Activated naive CD4-positive, alpha-beta T cell treated with anti-CD3 and anti-CD28 coated beads, Interleukin-2, amount 50 U/mL, for 72 hours (primary cell): ENCODE measurements at places on chromosomes 3 and 15. TPM values are rescaled to one million over a fixed set of nuclear protein-coding genes. Genes with fewer than 3 reads are reported as not detected.

GRCh38 chr15:89662893-89663626, 7.8 kb upstream of the KIF7 start:
- no peak for DNase-seq

GRCh38 chr15:64738226-64739095, 36.9 kb downstream of the RBPMS2 start:
- DNase-seq = no peak

- DNase-seq = no peak
Observed at GRCh38 chr15:31396881-31397560, 70.4 kb downstream of the KLF13 start.

GRCh38 chr3:10968401-10968800, 24.1 kb upstream of the SLC6A1 start:
- DNase-seq = no peak

GRCh38 chr3:183711516-183711915, 13.9 kb downstream of the YEATS2 start:
- DNase-seq = no peak

DNA sequence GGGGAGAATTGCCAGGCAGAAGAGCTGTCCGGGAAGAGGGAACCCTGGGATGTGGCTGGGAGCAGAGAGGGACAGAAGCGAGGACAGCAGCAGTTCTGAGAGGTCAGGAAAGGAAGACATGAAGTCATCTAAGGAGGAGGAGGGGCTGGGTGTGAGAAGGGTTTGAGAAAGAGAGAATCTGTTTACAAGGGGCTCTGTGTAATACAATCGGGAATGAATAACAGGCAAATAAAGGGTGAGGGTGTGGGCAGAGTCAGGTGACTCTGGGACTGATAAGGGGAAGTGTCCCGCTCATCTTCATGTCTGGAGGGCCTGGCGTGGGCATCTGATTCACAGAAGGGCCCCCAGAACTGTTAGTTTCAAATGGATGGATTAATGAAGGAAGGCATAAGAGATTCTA, 191.3 kb downstream of the XXYLT1 start:
- no peak for DNase-seq

GRCh38 chr15:94028809-94029208, 202.6 kb upstream of the MCTP2 start:
- DNase-seq = no peak

DNA sequence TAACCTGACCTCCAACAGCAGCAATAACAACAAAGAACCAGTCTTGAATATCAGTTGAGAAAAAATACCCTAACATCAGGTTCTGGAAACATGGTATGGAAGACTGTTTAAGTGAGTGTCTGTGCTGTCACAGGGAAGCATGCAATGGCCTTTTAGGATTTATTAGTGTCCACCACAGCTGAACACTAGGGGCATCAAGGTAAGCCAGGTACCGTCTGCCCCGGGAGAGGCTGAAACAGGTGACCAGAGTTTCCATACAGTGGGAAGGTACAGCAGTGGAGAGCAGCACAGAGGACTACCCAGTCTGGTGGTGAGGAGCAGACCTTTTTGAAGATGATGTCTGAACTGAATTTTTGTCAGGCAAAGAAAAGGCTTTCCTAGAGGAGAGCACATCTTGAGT, 18.4 kb downstream of the ZDHHC23 start:
- no peak for DNase-seq

- DNase-seq = no peak
Observed at GRCh38 chr15:31013863-31014607, 22.6 kb upstream of the MTMR10 start.

DNA sequence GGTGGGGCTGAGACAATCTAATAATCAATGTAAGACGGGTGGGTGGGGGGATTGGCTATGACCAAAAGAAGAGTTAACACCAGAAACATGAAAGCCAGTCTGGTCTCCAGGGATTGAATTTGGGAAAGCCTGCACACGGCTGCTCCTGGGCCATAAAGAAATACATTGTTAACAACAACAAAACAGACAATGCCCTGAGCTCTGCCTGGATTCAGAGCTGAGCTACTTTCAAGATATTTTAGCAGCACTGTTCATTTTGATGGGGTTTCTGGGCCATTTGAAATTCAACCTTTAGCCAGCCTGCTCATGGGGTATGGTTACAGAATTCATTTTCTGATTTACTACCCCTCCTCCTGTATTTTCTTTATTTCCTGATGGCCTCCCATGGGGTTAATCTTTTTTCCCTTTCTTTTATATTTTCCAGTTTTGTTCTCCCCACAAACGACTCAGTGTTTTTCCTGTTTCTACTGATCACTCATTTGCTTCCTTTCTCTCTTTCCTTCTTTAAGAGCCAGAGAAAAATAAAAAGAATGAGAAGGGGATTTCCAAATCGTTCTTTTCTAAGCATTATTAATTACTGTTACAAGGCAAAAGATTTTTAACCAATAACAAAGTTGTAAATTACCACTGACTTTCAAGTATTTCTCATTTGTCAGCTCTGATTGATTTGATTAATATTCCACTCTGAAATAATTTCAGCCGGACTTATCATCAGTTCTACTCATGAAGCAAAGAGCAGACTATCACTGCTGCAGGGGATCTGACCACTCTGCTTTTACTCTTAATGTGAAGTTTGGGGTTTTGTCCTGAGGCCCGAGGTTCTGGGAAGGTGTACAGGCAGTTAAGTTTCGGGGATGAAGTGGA, 19.6 kb downstream of the NR2F2 start:
- DNase-seq = no peak

DNA sequence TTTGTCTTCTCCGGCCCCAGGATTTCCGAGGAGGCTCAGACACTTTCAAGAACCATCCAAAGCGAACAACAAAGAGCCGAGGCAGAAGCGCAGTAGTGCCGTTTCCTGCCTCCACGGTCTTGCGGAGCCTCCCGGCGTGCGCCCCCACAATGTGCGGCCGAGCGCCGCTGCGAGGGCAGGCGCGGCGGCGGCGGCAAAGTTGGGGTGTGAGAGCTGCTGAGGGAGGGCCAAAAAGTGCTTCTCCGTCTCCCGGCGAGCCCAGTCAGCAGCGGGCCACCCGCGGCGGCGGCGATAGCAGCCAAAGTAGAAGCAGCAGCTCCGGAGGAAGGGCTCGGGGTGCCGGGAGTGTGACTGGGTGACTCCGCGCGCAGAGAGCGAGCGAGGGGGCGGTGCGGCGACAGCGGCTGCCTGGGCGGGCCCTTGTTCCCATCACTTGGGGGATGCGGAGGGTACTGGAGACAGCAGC, 749.1 kb downstream of the ROBO1 start:
- DNase-seq = no peak

DNA sequence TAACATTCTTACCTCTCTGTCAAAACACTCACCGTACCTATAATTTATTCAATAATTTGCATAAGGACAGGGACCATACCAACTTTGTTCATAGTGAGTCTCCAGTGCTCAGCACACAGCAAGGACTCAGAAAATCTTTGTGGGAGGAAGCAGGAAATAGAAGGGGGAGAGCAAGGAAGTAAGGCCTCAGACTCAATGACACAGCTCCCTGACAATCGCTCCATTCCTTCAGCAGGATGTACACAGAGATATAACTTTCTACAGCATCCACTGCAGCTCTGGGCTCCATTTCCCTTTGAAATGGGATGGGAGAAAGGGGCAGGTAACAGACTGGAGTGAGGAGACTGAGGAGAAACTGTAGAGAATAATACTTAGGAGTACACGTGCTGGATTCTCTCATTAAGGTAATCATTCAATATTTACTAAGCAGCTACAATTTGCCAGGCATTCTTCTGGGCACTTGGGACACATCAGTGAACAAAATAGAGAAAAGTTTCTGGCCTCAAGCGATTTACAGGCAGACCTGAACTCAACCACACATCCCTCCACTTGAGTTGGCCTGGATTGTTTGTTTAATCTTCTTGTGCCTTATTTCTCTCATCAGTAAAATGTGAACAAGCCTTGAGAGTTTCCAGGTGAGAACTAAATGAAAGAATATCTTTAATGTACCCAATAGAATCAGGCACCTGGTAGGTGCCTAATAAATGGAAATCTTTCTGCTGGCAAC, 330.3 kb upstream of the THBS1 start:
- DNase-seq = no peak

DNA sequence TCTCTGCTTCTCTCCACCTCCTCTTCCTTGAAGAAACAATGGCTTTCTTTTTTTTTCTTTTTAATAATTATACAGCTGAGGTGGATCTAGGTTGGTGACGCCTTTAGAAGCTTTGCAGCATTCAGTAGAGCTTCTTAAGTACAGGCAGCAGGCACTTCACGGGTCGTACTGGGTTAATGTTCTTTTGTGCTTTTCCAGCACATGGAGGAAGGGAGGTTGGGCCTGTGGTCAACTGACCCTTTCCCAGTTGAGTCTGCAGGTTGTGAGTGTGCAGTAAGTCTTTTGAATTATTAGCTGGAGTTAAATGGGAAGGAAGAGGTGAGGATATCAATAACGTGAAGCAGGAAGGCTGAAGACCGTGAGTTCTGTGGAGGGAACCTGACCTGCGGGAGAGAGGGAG, 7.0 kb downstream of the TRAK1 start:
- no peak for DNase-seq

DNA sequence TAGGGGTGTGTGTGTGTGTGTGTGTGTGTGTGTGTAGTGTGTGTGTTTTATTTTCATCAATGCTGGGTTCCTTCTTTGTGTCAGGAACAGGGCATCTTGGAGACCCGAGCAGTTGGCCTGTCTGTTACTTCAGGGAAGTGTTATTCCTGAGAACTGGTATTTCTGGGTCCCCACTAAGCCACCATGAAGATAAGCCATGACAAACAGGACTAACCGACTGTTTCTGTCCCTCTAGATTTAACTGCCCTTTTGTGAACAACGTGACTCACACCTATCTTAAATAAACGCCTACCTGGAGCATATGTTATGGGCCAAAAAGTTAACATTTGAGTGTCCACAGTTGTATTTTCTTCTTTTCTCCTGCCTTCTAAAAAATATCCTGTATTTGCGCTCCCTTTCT, 19.5 kb downstream of the SIDT1 start:
- DNase-seq = no peak

DNA sequence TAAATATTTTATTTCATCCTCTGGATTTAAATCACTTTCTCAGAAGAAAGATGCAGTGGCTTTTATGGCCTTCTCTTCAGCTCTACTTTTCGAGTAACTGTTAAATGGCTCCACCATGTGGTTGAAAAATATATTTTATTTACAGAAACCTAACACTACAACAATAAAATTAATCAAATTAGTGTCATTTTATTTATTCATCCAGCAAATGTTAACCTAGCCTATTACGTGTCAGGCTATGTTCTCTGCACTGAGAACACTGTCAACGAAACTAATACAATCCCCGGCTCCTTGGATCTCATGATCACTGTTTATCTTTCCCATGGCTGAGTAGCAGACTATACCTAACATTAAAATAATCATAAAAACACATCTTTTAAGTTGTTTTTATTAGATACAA, 148.0 kb upstream of the OSTN start:
- DNase-seq = no peak

DNA sequence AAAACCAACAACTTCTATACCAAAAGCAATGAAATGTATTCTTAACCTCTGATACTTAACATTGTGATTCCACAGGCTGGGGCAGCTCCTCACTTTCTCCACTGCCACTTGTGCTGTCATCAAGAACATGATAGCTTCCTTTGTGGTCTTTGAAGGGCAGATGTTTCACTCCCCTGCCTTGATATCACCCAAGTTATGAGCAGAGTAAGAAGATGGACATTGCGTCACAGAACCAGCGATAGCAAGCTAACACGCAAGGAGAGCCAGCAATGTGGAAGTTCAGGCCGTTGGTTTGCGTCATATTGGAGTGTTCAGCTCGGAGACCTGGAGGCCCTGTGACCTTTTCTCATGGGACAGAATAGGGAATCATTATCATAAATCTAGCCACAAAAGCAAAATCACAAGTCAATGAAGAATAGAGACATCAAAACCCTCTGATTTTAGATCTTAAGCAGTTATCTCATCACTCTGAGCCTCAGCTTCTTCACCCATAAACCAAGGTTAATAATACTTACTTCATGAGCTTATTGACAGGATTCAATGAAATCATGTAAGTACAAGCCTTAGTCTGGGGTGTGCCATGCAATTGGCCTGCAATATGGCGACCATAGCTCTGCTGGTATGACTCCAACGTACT, 183.8 kb upstream of the THBS1 start:
- DNase-seq = no peak

DNA sequence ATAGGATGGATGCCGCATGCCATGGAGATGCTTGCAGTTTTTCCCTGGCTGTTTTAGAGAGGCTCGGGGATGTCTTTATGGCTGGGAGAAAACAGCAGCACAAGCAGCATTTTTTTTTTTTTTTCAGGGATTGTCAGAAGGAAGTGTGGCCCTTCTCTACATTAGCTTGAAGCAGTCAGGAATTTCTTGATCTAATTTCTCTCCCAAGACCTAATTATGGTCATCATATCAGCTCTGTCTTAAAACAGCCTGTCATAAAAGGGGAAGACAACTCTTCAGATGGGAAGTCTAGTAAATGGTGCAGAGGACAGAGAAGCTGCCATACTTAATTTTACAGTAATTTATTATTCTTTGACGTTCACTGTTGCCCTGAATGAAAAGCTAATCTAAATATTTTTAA, 44.5 kb downstream of the EAF1 start:
- DNase-seq = no peak

GRCh38 chr15:25378501-25378901, 60.3 kb downstream of the UBE3A start:
- no peak for DNase-seq

GRCh38 chr3:66910266-66911055, 87.6 kb upstream of the KBTBD8 start:
- DNase-seq = no peak

DNA sequence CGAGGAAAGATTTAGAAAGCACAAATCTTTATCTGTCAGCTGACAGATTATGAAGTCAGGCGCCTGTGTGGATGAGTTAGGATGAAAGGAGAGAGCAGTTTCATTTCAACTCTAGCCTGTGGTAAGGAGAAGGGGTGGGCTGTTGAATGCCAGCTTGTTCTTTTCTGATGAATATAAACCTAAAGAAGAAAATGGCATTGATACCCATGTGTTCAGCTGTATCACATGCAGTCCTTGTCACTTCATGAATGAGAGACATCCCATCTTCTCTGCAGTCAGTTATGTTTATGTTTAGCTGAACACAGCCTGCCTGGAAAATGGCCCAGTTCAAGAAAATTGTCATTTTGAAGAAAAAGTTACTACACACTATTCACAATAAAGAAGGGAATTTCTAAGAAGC, 345.7 kb upstream of the RBMS3 start:
- DNase-seq = no peak

- DNase-seq = no peak
Observed at GRCh38 chr15:50778086-50778485, 12.6 kb upstream of the SPPL2A start.

- DNase-seq = no peak
Observed at GRCh38 chr3:26084629-26085028, 294.7 kb downstream of the OXSM start.

GRCh38 chr15:83380682-83381081, 66.5 kb upstream of the SH3GL3 start:
- DNase-seq = no peak

GRCh38 chr3:185979721-185980121, 41.9 kb upstream of the TRA2B start:
- DNase-seq = no peak

- no peak for DNase-seq
Observed at GRCh38 chr3:187209491-187209890, 12.2 kb downstream of the RTP1 start.

CLDN16 gene
- total RNA-seq = not detected

ZBBX gene
- total RNA-seq = not detected

GPR156 gene
- not detected for total RNA-seq

GAP43 gene
- total RNA-seq = not detected

ZMYND10 gene
- total RNA-seq = 4.1 TPM

TICRR gene
- 30.8 TPM for total RNA-seq

BUB1B gene
- total RNA-seq = 98.9 TPM

ACTC1 gene
- total RNA-seq = not detected

MAP6D1 gene
- total RNA-seq = not detected

SIDT1 gene
- 12.1 TPM for total RNA-seq

ARPC4 gene
- total RNA-seq = 125 TPM

ACTRT3 gene
- 2.1 TPM for total RNA-seq
